Dorsolateral prefrontal cortex (tissue), 122 donors: ENCODE measurements at places on chromosomes 4 and X. TPM values are rescaled to one million over a fixed set of nuclear protein-coding genes. Genes with fewer than 3 reads are reported as not detected.

The FIP1L1 gene
- 74.6 TPM for total RNA-seq

The THAP9 gene
- 4.1 TPM for total RNA-seq

The PRR32 gene
- total RNA-seq: not detected

The MSX1 gene
- 6.3 TPM for total RNA-seq

The CXCL3 gene
- 1.0 TPM for total RNA-seq

The TAF7L gene
- 1.7 TPM for total RNA-seq

The GPC4 gene
- 8.9 TPM for total RNA-seq
